ENCODE measurements at places on chromosomes 3 and 15.
A peak's percentile ranks its signal among the peaks of the same experiment; 100 is the strongest.

DNA sequence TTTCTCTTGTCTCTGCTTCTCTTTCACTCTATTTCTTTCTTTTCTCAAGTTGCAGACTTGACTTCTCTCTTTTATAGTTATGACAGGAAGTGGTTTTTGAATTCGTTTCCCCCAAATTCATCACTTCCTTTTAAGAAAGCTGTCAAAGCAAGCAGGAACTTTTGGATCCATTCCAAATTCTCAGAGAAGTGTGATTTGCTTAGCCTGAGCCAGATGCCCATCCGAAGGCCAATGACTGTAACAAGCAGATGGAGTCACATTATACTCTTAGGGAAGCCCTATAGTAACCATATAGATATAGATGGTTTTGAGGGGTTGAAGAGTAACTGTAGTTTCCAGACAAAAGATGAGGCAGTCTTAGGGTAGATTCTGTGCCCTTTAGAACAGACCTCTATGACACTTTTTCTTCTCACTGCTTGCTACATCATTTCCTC, 592.0 kb upstream of the KCNMB2 start:
- DNase-seq: no peak

DNA sequence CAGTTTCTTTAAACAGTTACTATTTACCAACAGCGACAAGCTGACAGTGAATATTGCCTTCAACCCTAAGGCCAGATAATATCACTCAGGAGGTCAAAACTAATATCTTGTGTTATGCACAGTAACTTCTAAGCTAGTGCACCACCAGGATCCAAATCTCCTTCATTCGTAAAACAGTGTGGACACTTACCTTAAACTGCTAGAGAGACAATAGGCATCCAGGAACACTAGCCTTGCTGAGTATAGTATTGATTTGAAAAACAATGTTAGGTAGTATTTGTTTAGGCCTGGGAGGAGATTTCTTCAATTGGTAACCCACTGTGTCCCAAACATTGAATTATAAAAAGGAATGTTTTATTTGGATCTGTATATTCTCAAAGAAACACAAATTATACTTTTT, 707.9 kb upstream of the UBE2E2 start:
- DNase-seq: no peak

DNA sequence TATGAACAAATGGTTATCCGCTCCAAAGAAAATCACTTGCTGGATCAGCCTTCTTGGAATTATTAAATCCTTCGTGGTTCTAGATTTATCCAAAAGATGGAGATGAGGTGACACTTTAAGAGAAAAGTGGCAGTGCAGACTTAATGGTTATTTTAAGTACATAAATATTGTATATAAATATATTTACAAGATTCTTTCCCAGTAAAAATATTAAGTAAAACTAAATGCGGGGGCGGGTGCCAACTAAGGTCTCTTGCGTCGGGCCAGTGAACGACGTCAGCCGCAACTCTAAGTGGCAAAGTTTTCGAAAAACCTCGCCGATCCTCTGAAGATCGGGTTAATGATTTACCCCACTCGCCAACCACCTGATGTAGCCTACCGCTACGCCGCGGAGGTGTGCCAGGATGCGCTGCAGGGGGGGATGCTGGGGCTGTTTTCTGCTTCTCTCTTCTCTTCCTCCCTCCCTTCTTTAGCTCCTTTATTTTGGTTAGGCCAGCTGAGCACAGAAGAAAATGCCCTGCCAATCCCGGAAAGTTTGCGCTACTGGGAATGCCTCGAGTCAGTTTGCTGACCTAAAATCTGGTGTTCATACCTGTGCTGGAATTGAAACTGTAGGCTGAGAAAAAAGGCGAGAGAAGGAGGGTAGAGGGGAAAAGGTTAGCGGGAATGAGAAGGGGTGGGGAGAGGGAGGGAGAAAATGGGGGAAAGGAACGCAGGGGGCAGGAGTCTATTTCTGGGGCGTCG, 7.6 kb upstream of the FOXB1 start:
- no peak for DNase-seq

DNA sequence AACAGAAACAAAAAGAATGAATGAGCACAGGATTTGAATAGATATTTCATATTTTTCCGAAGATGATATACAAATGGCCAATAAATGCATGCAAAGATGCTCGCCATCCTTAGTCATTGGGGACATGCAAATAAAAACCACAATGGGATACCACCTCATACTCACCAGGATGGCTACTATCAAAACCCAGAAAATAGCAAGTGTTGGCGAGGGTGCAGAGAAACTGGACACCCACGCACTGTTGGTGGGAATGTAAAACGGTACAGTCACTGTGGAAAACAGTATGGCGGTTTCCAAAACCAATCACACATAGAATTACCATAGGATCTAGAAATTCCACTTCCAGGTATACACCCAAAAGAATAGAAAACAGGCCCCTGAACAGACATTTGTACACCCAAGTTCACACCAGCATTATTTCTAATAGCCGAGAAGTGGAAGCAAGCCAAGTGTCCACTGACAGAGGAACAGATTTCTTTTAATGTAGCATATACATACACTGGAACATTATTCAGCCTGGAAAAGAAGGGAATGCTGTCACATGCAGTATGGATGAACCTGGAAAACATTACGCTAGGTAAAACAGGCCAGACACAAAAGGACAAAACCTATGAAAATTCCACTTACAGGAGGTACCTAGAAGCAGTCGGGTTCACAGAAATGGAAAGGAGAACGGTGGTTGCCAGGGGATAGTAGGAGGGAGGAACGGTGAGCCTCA, 3.6 kb downstream of the RNF168 start:
- DNase-seq: no peak

DNA sequence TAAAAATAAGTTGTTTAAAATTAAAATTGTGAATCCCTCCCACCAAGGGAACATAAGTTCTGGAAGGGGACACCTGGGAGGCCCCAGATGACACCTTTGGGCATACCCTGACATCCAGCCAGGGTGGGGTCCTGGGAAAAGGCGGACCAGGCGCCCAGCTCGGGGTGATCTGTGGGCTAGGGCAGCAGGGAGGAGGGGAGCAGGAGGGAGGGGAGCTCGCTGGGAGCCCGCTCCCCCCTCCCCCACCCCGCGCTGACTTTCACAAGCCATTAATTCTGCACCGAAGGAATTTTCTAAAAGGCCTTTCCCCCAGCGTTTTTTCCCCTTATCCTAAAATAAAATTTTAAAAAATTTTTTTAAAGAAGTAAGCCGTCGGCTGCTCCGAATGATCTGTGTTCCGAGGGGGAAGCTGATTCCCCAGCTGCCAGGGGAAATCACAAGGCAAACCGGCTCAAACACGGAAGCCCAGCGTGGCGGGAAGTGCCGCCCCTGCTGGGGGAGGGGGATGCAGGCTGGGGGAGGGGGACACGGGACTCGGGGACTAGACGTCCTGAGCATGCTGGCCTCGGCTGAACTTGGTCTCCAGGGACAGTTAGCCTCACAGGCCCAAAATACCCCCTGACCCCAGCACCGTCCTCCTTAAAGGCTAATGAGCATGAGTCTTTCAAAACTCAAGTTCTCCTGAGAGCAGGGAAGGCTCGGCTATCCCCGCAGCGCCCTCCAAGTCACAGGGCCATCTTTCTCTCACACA, 13.9 kb downstream of the PLXND1 start:
- DNase-seq: no peak

GRCh38 chr3:140092848-140093536, 158.0 kb downstream of the CLSTN2 start:
- DNase-seq: peak; percentile 59

DNA sequence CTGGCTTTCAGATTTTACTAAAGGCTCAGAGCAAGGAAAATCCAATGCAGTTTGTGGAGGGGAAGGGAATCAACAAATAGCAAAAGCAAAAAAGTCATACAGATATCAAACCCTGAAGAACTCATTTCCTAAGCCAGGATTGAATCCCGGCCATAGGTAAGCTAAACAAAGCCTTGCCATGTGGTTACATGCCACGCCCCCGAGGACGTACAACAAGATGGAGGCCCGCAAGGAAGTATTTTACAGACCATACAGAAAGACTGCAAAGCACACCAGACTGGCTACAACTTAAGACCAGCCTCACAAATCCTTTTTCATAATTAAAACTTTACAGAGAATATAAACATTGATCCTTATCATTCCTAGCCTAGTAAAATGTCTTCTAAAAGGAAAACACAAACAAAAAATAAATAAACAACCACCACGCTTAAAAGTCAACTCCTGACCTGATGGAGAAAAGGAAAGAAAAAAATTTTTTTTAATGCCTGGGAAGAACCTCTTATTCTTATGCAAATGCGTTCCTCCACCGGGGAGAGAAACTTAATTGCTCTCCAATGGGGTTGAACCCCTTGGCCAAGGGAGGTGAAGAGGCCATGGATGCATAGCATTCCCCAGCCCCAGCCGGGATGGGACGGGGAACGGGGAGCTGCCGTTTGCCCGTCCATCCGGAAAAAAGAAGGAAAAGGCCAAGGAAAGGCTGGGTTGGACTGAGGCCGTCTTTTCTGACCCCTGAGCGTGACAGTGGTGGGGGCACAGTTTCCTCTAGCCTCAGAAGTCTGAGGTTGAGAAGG, 39.3 kb downstream of the IL1RAP start:
- no peak for DNase-seq

GRCh38 chr3:42036483-42036823, 54.7 kb upstream of the TRAK1 start:
- DNase-seq: no peak

DNA sequence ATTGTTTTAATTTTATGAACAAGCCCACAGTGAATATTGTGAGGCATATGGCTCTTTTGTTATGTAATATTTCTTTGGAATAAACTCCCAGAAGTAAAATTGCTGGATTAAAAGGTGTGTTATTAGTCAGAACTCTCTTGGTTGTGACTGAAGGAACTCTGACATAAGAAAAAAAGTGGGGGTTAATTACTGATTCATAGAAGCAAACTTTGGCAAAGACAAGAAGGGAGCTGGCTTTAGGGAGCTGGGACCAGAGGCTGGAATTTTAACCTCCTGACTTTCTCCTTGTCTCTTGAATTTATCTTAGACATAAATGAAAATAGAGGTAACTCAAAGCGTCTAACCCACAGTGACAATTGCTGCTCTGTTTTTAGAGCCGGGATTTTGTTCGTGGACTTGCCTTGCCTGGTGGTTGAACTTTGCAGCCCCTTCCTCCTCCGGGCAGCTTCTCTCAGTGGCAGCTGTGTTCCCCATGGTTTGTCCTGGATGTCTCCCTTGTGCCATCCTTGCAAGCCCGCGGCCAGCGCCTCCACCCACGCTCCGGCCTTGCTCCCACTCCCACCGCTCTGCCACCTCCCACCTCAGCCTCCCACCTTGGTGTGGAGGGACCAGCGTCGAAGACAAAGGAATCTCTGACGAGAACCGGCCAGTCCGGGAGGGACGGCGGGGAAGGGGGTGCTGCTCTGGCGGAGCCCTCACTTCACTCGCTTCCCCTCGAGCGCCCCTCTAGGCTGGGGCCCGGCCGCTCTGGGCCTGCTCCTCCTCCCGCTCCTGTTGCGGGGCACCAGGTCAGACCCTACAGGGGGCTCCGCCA, 28.0 kb downstream of the ARHGAP31 start:
- DNase-seq: peak; percentile 45
